ENCODE measurements at places on chromosomes 2 and 18. TPM values are rescaled to one million over a fixed set of nuclear protein-coding genes. Genes with fewer than 3 reads are reported as not detected.
A peak's percentile ranks its signal among the peaks of the same experiment; 100 is the strongest.

DNA sequence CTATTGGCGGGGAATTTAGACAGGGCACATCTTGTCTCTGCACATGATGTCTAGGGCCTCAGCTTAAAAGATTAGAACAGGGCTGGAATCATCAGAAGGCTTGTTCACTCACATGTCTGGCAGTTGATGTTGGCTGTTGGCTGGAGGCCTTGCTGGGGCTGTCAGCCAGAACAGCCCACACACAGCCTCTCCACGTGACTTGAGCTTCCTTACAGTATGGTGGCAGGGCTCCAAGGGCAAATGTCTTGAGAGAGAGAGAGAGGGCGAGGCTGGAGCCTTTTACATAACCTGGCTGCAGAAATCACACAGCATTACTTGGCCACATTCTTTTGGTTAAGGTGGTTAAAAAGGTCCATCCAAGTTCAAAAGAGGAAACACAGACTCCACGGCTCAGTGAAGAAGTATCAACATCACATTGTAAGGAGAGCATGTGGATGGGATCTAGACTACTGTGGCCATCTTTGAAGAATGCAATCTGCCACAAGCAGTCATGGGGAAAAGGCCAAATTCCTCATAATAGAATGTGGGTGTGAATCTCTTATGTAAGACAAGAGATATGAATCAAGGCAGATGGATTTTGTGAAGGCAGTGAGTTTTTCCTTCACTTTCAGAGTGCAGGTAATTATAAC is 30.4 kb downstream of the SRSF7 start:
- DNase-seq = peak; percentile 96

DNA sequence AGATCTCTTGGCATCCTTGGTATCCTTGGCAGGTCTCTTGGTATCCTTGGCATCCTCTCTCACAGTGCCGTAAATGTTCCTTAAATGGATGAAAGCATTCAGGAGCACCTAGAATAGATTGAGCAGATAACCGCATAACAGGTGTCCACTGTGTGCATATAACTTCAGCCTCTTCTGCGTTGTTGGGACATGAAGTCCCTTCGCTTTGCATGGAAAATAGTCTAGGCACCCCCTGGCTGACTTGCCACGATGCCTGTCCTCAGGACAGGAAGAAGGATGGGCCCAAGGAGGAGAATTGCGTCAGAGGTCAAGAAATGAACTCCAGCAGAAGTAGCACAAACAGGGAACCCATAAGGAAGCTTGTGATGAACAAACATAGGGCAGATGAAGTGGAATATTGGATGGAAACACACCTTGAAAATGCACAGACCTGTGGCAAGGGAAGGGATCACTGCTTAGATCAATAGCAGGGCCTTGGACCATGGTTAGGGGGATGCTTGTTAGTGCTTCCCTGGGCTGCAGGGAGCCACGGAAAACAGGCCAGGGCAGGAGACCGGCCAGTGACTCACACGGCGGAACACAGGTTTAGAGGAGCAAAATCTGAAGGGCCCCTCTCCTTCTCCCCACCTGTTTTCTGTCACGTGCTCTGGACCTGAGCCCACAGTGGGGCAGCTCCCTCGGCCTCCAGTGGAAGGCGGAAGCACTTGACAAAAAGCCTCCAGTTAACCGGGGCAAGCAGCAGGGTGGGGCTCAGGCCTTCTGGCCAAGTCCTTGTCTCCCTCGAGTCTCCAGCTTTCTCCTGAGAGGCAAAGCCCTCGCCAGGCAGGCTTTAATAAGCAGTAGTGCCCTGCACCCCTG is 99.2 kb upstream of the ASAP2 start:
- DNase-seq = peak; percentile 16

DNA sequence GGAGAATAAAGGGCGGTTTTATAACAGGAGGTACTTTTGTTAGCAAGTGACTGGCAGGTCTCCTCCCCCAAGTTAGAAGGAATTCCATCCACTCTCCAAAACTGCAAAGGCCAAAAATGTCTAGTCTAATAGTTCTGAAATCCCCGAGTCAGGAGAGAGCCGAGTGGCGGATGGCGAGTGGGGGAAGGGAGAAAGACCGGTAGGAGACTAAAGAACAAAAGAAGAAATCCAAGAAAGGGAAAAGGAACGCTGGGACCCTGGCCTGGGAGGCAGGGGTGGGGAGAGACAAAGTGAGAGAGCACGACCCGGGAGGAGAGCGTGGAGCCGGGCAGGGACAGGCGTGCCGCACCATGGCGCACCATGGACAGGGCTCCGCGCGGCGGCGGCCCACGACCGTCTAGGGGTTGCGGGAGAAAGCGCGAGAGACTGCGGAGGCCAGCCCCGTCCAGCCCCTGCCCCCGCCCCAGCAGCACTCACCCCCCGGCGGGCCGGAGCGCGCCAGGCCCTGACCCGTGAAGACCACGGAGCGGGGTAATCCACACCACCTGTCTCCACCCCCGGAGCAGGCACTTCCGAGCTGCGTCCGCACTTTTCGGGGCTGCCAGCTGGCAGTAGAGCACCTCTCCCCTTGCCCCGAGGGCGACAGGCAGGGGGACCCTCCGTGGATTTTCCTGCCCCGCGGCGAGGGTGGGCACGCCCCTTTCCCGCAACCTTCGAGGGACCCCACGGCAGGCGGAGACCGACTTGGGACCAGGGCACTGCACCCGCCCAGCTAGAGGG is 1.6 kb downstream of the CDH2 start:
- DNase-seq = peak; percentile 34

DNA sequence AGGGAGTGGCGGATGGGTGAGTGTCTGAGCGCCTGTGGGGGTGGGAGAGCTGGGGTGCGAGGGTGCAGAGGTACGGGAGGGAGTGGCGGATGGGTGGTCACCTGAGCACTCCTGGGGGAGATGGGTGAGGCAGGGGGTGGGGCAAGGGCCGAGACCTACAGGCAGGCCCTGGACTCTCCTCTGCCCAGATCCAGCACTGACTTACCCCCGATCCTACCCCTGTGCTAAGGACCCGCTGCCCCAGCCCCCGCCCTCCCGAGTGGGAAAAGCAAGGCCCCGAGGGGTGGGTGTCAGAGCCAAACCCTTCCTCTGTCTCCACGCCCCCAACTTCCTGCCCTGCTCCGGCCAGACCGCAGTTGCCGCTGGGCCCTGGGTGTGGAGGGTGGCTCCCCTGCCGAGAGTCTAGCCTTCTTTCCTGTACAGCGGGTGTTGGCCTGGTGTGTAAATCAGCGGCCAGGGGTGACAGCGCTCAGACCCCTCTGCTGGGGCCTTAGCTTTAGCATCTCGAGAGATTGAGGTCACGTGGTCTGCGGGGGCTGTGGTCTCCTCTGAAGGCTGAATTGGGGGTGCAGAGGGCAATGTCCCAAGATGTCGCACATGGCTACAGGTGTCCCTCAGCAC is 12.5 kb downstream of the BOK start:
- DNase-seq = no peak

The DPYSL5 gene
- total RNA-seq = 4.8 TPM

The REG3A gene
- not detected for total RNA-seq
